ENCODE measurements at places on chromosomes 13 and 19. TPM values are rescaled to one million over a fixed set of nuclear protein-coding genes. Genes with fewer than 3 reads are reported as not detected.

PTBP1 gene
- total RNA-seq = 30.9 TPM

CXCL17 gene
- total RNA-seq = not detected

NBEA gene
- 6.9 TPM for total RNA-seq

ZNF563 gene
- 1.6 TPM for total RNA-seq

PEG3 gene
- total RNA-seq = 0.49 TPM

B3GNT3 gene
- total RNA-seq = not detected

GSX1 gene
- not detected for total RNA-seq

LILRA1 gene
- not detected for total RNA-seq

KIR2DL4 gene
- not detected for total RNA-seq

BRME1 gene
- 1.5 TPM for total RNA-seq

OR1I1 gene
- total RNA-seq = not detected

NOTCH3 gene
- 44.4 TPM for total RNA-seq

HIPK4 gene
- total RNA-seq = not detected

CLEC17A gene
- total RNA-seq = 0.09 TPM

PLK5 gene
- total RNA-seq = not detected

DENND1C gene
- total RNA-seq = not detected

ZNF536 gene
- 0.33 TPM for total RNA-seq

LRRC8E gene
- 5.2 TPM for total RNA-seq

FAM216B gene
- total RNA-seq = not detected

NPAS1 gene
- total RNA-seq = 0.49 TPM

KATNAL1 gene
- total RNA-seq = 38.7 TPM

KCTD15 gene
- 13.3 TPM for total RNA-seq

FAAP24 gene
- total RNA-seq = 12.0 TPM

DIRAS1 gene
- total RNA-seq = 14.9 TPM

C13orf42 gene
- not detected for total RNA-seq

PCDH17 gene
- total RNA-seq = 1.4 TPM

NKPD1 gene
- 0.25 TPM for total RNA-seq

ZNF600 gene
- 3.8 TPM for total RNA-seq
